ENCODE measurements at places on chromosomes 7 and 10.

GRCh38 chr10:113801569-113801968 is 50.1 kb downstream of the PLEKHS1 start:
- no peak for DNase-seq

DNA sequence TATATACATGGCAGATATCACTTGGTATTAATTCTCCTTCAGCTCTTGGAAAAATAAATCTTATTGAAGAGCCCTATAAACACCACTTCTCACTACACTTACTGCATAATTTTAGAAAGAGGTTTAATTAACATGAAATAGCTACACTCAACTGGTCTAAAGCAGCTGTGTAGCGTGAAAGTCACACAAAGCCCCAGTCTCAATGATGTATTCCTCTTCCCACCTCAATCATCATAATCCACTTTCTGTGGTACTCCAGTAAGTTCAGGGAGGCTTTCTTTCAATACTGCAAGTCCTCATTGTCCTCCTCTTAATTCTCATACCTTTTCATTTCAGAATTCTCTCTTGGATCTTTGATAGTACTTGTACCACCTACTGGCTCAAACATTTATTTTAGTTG is 688.0 kb downstream of the CNTNAP2 start:
- DNase-seq, result no peak

DNA sequence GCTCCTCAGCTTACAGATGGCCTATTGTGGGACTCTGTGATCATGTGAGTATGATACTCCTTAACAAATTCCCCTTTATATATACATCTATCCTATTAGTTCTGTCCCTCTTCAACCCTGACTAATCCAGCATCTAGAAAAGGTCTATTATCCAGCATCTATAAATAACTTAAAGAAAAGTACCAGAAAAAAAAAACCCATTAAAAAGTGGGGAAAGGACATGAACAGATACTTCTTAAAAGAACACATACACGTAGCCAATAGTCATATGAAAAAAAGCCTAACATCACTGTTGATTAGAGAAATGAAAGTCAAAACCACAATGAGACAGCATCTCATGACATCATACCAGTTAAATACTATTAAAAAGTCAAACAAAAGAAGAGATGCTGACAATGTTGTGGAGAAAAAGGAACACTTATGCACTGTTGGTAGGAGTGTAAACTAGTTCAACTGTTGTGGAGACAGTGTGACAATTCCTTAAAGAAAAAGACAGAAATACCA is 549.5 kb upstream of the GRM3 start:
- no peak for DNase-seq

- no peak for DNase-seq
Observed at GRCh38 chr7:141441837-141442627, 109.2 kb upstream of the AGK start.

GRCh38 chr7:106791526-106791925 is 73.6 kb upstream of the PIK3CG start:
- no peak for DNase-seq

GRCh38 chr7:116399819-116400218 is 99.7 kb upstream of the CAV2 start:
- DNase-seq, result no peak

GRCh38 chr10:87090779-87091178 is 3.9 kb downstream of the GLUD1 start:
- no peak for DNase-seq

- DNase-seq, result no peak
Observed at GRCh38 chr10:43386981-43387677, 15.7 kb downstream of the FXYD4 start.

GRCh38 chr10:103700436-103700715 is 155.0 kb downstream of the SH3PXD2A start:
- DNase-seq, result no peak

DNA sequence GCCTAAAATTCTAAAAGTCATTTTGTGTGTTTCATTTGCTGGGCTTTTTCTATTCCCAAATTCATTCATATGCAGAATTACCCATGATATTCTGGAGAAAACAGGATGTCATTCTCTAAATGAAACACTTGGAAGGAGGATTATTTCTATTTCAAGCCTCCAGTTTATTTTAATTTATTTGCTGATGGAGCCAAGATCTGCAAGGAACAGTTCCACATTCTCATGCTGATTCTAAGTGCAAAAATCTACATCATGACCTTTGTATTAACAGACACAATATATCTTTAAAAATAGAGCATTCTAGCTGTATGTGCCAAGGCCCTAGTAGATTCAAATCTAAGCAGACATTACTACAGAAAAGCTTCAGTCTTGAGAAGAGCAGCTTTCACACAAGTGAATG is 51.3 kb upstream of the KCND2 start:
- DNase-seq, result no peak

DNA sequence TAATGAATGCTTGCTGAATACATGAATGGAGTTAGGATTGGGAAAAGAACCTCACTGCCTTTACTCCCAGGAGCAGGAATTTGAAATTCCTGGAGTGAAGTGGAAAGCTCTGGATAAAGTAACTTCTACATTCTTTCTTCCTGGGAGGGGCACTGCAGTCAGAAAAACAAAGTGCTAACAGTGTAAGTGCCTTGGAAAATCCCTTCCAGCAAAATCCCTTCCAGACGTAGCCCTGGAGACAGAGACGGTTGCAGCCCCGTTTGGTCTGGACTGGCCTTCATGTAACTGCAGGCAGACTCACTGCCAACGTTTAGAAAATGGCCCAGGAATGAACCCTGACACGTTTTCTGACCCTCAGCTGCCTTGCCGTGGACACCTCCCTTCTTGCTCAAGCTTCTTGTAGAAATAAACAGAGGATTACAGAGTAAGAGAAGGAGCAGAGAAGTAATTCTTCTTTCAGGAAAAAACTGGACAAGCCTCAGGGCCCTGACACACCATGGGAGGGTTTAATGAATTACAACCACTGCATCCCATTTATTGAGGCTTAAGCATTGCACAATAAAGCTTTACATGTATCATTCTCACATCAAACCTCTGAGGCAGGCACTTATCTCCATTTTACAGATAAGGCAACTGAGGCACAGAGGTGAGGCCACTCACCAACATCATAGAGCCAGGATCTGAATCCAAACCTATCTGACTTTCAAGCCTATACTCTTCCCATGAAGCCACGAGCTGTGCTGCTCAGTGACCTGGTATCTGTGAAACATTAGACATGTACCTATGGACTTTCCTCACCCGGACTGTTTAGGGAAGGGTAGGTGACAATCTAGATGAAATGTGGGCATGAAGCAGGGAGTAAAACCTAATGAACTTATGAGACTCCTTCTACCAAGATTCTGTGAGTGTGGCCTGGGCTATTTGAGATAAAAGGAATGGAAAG is 7.8 kb downstream of the ITPRIP start:
- no peak for DNase-seq

GRCh38 chr10:36048236-36048635 is 406.1 kb upstream of the FZD8 start:
- DNase-seq, result no peak

- no peak for DNase-seq
Observed at GRCh38 chr10:121187391-121187790, 336.2 kb downstream of the WDR11 start.

GRCh38 chr7:13879994-13880686 is 109.3 kb downstream of the ETV1 start:
- no peak for DNase-seq

DNA sequence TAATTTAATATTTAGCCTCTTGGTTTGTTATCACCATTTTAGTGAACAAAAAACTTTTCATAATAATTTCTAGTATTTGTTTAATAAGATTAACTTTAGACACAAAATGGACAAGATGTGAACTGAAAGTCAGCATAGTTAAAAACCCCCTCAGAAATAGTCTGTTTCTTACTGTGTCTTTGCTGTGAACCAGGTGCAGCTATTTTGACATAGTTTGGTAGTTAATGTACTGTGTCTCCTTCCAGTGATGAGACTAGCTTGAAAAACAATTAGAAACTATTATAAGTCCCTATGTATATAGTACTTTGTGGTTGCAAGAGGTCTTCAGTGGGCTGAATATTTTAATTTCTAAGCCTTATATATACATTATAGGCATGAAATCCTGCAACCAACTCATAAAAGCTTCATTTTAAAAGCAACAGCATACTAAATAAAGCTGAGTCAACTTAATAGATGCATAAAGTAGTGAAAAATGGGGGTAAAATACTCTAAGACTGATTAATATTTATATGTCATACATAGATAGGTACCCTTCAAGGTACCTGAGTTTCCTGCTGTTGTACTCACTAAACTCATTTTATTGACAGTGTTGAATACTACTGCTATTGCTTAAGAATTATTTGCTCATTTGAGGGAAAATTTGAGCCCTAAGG is 19.2 kb downstream of the DMTF1 start:
- no peak for DNase-seq

DNA sequence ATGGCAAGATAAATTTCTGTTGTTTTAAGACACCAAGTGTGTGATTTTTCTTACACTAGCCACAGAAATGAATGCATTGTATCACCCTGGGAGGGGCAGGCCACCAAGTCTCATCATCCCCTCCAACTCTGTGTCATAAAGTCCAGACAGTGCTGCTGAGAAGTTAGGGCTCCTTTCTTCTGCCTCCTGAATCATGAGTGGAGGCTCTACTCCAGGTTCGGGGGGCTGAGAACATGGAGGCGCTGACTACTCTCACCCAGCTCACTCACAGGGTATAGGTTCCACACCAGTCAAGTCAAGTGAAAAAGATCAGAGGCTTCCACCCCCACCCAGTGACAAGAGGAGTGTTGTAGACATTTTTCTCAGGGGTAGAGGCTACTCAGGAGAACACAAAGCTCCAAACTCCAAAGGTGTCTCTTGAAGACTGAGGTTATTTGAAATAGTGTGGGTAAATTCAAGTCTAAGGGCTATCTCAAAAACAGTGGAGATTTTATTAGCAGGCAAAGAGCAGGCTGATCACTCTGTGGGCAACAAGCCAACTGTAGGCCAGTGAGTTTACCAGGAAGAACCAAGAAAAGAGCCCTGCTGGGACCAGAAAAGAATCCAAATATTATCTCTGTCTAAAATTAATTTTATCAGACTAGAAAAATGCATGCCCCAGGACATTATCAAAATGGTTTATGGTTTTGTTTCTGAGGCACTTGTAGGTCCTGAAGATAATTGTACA is 118.6 kb upstream of the RET start:
- DNase-seq, result no peak

GRCh38 chr10:123136221-123136805 is 543 bp downstream of the HMX3 start:
- DNase-seq, result no peak

- no peak for DNase-seq
Observed at GRCh38 chr10:33476757-33477273, 142.3 kb upstream of the NRP1 start.

DNA sequence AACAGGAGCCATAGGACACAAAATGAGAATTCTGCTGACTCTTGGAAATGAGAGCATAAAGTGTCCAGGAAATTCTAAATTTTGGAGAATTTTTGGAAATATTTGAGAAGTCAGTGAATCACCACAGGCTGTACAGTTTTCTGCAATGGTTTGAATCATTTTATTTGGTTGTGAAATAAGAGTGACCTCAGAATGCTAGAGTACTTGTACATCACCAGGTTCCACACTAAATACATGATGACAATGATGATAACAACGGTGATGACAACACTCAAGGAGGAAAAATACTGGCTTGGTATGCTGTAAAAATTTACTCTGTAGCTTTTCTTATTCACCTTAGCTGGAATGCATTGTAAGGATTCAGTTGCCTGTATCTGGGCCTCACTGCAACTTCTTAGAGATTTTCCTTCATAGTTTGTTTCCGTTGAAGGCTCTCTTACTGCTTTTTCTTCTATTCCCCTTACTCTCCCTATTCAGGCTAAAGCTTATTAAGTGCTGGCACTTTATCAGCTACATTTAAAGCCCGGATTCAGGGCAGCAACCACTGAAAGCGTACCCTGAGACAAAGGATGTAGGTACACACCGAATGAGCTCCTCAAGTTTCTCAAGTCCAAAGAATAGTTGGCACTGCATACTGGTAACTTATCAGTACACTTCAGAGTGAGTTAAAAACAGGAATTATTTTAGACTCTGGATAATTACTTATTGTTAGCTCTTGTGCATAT is 30.2 kb upstream of the NME8 start:
- no peak for DNase-seq

GRCh38 chr7:43302211-43302711 is 189.8 kb downstream of the HECW1 start:
- peak; percentile 55 for DNase-seq

DNA sequence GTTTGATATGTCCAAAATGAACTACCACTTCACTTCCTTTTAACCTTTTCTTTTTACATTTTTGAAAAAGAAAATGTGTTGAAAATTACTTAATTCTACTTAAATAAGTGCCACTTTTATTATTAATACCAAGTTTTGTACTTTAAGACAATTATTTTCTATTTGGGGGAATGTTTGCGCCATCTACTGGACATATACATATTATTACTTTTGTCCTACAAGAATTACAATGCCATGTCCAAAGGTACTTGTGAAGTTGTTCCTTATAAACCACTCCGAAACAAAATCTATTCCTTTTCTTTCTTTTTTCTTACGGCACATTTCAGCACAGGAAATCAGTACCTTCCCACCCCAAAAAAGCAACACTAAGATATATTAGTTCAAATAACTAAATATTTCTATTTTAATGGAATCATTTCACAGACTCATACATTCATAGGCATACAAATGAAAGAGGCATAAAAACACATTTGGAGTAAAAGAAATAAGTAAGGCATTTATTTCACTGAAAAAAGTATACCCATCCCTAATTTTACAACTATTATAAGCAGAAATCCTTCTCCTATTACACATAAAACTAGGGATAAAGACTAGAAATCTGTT is 169.9 kb downstream of the RNF133 start:
- no peak for DNase-seq

DNA sequence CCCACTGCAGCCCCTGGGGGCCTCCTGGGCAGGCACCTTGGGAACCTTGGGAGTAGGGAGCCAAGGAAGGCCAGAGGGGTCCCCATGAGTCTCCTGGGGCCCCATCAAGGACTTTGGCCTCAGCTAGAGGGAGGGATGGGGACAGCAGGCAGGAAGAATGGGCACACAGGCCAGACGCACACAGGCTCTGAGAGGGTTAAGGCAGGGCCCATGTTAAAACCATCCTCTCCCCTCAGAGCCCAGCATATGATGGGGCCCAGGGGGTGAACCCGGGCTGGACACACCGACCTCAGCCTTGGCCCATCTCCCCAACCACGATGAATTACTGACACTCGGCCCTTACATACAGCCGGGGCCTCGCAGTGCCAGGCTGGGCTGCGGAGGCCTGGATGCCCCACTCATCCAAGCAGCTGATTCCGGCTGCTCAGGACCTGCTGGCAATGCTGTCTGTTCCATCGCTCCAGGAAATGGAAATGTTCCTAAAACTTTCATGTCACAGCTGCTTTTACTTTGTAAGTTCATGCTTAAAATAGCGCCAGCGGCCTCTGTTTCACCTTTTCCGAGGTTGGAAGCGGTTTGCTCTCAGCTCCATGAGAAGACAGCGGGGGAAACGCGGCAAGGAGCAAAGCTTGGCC is 17.3 kb upstream of the INPP5A start:
- peak; percentile 23 for DNase-seq
